CD4-positive, alpha-beta T cell treated with Interleukin-12 subunit alpha and Interleukin-12 subunit beta, for 1 hour (primary cell): ENCODE measurements at places on chromosomes 6 and 20.

- DNase-seq, result no peak
Measured at GRCh38 chr6:37369321-37370201, 15.8 kb downstream of the RNF8 start.

- DNase-seq, result no peak
Measured at GRCh38 chr20:48909910-48910309, 11.6 kb upstream of the ARFGEF2 start.

DNA sequence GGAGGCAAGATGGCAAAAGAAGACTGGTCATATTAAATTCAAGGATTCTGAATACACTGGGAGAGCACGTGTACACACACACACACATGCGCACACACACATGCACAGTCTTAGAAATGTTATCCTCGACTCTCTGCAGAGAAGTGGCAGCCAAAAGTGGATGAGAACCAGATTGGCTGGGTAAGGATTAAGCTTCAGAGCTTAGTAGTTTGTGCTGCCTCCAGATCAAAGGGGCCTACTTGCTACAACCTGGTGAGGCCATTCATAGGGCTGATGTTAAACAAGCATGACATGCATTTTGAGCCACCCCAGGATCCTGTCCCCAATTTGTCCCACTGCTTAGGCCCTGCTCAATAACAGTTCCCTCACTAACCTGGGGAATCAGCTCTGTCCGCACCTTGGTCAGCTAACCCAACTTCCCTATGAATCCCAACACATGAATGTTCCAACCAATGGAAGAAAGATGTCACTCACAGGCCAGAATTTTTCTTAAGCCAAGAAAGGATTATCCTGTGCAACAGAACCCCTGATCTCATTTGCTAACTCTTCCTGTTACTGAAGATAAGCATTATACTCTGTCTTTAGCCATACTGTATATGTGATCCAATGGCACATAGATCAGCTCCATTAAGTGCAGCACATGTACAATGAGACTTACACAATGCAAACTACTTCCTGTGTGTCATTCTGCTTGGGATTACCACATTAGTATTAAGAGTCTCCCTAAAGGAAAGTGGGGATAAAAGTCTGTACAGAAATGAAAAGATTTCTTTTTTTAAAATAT is 31.0 kb downstream of the TOMM6 start:
- DNase-seq, result no peak

- DNase-seq, result no peak
Measured at GRCh38 chr6:104183816-104184435, 675.8 kb downstream of the HACE1 start.

DNA sequence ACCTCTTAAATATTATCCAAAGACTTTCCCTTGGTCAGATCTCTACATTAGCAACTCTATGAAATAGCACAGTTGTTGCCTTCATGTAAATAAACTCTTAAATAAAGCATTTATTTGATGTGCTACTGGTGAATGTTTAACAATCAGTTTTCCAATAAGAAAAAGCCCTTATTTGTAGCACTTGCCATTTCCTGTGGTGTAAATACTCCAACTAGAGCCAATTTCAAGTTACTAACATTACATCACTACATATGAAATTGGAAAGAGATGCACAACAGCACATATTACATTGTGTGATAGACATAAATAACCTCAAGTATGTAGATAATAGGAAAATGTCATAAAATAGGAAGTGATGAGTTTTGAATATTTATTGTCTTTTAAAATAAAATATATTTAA is 5.0 kb upstream of the MYB start:
- DNase-seq, result no peak

GRCh38 chr20:19688031-19688806 is 69.8 kb upstream of the RIN2 start:
- DNase-seq, result no peak

DNA sequence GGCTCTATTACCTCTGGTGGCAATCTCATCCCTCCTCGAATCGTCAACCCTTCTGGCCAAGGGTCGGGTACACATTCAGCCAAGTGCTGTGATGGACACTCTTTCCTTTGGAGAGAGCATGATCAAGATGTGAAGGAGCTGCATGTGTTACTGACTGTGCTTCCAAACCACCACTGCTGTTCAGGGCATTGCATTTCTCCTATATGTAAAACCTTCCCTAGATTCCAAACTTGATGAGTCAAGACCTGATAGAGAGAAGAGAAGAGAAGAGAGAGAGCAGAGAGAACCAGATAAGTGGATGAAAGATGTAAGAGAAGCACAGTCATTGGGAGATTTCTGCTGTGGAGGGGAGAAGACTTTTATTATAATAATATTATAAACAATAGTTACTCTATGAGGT is 162.2 kb downstream of the KCNQ5 start:
- no peak for DNase-seq

DNA sequence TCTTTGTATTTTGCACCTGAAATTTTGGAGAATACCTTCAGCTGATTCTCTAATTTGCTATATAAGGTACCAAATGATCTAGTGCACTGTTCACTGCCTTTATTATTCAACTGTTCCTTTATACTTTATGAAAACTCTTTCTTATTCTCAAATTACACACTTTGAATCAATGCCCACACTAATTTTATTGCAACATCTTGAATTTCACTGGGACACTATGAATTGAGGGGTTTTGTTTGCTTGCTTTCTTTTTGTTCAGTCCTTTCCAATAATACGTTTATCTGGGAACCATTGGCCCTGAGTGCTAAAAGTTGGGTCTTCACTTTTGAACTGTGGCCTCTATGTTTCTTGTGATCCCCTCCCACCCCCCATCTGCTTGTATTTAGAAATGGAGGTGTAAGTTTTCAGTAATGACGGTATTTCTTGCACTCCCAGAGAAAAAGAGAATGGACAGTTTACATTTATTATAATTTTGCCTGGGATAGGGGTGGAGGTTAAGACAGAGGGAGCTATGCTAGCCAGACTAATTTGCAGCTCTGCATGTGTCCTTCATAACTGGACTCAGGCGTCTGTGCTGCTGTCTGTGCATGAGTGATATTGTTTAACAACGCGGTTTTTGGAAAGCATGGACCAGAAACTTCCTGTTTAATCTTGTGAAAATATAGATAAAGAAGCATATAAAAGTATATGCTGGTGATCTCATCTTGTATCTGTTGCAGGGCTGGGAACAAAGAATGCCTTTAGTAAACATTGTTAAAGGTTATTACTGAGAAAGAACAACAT is 98.1 kb downstream of the DNAH8 start:
- DNase-seq, result no peak

- DNase-seq, result no peak
Measured at GRCh38 chr6:106509420-106510089, 119.7 kb downstream of the RTN4IP1 start.

DNA sequence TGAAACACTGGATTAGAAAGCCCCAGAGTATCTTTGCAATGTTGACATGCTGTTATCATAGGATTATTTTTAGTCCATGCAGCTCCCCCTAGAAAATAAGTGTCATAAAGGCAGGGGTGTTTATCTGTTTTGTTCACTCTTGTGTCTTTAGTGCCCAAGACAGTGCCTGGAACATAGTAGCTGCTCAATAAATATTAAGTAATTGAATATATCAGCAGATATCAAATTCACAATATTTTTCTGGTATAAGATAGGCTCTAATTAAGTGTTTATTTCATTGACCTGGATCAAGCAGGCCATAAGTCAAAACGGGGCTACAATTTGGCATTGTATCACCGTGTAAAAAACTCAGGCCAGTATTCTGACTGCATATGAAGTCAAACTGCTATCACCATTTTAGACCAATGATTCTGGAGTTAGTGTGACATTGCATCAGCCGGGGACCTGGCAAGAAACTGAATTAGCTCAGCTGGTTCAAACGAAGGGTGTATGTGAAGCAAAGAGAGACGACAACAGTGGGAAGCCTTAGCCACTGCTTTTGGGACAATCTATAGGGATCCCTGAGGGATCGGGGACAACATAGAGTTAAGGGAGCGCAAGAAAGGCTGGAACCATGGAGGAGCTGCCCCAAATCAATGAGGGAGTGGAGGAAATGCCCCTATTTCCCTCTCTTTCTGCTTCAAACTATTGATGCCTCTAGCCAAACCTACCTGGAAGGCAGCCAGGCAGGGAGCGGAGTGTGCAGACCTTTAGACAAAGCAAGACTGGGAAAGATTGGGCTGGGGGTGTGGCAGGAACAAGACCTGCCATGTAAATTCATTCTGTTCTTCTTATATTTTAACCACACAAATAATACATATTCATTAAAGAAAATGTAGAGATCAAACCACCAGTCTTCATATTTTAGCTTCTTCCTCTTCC is 112.2 kb downstream of the PLEKHG1 start:
- no peak for DNase-seq

DNA sequence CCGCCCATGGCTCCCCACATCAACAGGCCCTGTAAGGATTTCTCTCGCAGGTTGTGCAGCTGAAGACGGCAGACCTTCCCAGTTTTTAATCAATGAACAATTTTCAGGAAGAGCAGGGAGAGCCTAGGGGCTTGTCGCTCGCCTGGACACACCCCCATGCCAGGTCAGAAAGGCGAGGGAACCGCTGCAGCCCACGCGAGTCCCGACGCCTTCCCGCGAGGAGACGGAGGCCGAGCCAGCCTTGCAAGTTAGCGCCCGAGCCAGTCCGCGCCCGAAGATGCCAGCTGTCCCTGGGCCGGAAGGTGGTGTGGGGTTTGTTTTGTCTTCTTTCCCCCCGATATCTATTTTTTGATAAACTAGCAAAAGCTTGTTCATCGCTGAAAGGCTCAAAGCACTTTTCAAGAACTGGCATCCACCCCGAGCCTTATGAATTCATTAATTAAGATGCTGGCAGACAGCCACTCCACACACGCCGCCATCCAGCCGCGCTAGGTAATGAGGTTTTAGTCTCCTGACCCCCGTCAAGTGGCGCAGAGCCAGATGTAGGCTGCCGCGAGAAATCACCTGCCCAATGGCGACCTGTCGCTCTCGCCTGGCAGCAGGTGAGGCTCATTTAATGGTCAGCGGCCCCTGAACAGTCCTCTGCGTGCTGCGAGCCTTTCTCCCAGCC is 6.6 kb downstream of the CCDC167 start:
- no peak for DNase-seq

DNA sequence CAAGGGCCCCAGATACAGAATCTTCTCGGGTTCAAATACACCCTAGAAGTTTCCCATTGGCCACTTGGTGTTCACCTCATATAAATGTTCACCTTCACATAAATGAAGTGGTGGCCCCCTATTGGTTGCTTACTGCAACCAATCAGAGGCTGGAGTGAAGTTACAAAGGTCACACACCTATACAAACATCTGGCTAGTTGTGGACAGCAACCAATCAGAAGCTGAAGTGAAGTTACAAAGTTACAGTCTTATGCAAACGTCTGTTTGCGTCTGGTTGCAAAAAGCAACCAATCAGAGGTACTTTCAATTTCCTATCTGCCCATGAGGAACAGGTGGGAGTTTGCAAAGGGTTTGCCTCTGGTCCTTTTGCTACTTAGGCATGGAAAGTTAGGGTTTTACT is 206.5 kb upstream of the BMP2 start:
- no peak for DNase-seq

DNA sequence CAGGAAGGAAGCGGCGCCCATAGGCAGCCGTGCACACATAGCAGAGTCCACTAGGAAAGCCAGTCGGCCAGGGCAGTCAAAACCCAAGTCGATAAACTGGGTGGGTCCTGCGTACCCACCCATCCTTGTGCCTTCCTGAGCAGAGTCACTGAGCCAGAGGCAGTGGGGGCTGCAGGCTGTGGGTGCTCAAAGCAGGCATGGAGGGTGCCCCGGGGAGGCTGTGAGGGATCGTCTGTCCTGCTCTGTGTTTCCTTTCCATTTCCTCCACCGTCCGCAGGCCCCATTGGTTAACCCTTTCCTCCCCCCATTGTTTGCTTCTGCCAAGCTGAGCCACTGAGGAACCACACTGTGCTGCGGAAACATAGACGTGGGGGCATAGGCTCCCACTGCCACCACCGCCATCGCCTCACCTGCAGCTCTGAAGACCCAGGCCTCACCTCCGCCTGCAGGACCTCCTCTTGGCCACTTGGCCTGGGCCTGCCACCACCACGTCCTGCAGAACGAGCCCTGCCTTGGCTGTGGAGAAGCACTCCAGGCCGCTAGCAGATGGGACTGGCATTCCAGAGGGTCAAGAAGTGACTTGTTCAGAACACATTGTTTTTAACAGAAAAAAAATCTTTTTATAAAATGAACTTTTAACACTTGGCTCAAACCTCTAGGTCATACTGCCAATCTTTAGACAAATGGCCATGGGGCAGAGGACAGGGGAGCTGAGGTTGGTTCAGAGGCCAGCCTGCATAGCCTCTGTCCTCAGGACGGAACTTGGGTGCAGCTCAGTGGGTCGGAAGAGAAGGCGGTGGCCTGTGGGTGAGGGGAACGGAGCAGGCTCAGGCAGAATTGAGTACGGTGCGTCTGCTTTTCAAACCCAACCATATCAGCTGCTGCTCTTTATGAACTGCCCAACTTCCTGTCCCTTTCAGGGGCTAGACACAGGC is 52.6 kb downstream of the TCP11 start:
- DNase-seq, result no peak

GRCh38 chr6:79949233-79949632 is 1.9 kb upstream of the ELOVL4 start:
- peak; percentile 77 for DNase-seq

DNA sequence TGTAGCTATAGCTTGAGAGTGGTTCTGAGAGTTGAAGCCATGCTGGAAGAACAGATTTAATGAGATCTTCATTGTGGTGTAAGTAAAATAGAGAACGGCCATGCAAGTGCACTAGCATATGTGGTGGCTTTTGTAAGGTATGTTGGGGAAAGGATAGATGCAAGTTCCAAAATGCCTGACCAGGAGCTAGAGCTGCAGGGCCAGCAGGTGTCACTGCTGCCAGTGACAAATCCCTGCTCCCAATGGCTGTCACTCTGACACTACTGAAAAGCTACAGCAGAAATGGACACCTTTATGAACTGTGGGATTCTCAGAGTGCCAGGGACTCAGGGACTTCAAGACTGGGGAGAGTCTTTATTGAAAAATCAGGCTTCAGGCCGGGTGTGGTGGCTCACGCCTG is 23.1 kb upstream of the VIP start:
- no peak for DNase-seq

DNA sequence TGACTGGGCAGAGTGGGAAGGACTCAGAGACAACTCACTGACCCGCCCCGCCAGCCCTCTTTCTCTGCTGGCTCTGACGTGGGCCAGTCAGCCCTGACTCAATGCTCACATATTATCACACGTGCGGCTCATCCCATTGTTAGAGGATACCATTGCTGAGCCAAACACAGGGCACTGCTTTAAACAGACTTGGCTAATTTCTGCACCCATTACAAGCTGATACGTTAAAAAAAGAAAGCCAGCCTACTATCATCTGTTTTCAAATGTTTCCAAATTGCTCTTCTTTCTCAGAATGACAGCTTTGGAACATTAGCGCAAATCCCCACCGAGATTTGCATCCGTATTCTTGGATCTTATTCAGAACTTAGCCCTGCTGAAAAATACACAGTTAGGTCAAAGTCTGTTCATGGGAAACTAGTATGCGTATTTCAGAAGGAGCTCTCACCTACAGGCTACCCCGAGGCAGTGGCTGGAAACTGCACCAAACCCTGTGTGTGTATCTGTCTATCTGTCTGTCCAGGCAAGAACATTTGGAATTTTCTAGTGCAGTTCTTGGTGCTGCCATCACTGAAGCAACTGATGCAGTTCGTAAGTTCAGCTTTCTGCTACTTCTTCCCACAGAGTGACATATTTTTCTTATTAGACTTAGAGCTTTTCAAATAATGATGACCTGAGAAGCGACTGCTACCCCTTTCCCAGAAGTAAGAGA is 32.8 kb downstream of the RAMACL start:
- no peak for DNase-seq

- DNase-seq, result no peak
Measured at GRCh38 chr6:153043719-153044118, 41.2 kb upstream of the MTRF1L start.

GRCh38 chr20:37390891-37391525 is 45.1 kb downstream of the SRC start:
- DNase-seq, result no peak
